ENCODE measurements at places on chromosomes 11 and 22.

- no peak for DNase-seq
These were observed 6.1 kb downstream of the MICALL1 start for GRCh38 chr22:37912171-37912570.

DNA sequence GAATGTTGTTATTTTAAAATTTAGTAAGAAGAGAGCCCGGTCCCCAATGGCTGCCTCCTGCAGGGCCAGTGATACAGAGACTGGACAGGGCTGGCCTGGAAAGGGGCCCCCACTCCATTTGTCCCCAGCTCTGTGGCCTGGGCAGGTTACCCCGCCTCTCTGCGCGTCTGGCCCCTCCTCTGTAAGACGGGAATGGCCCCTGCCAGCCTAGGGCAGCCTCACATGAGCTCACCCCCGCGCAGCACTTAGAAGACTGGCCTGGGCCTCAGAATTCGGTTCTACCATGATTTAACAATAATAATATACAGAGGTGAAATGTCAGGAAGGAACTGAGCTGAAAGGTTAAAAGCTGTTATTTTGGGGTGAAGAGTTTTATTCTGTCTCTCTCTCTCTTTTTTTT lies 1.3 kb downstream of the APOBEC3G start:
- no peak for DNase-seq

GRCh38 chr22:38089474-38089851 lies 5.5 kb upstream of the SLC16A8 start:
- no peak for DNase-seq

GRCh38 chr22:47846206-47846605 lies 1083.8 kb downstream of the TBC1D22A start:
- no peak for DNase-seq

- no peak for DNase-seq
These were observed 115.9 kb upstream of the CRYBB3 start for GRCh38 chr22:25083807-25084200.

GRCh38 chr11:96293109-96293508 lies 49.9 kb downstream of the MAML2 start:
- DNase-seq, result no peak

GRCh38 chr11:71200761-71201160 lies 51.6 kb downstream of the SHANK2 start:
- DNase-seq, result no peak

GRCh38 chr11:8329336-8329735 lies 65.7 kb upstream of the LMO1 start:
- DNase-seq, result no peak

DNA sequence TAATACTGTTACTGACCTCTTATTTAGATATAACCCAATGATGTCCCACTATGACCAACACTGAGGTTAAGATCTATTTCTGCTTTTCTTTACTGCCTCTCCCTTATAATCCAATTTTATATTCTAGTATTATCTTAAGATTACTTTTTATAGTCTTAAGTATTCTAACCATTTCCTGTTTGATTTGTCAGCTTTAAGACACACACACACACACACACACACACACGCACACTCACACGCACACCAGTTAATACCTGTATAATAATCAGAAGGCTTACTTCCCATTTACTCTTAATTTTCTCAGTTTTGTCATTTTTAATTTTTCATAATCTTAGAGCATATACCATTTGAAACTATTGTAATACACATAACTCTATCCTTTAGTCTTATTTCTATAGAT lies 226.0 kb upstream of the C11orf87 start:
- DNase-seq, result no peak

- no peak for DNase-seq
These were observed 33.8 kb upstream of the APOA1 start for GRCh38 chr11:116871248-116871647.

DNA sequence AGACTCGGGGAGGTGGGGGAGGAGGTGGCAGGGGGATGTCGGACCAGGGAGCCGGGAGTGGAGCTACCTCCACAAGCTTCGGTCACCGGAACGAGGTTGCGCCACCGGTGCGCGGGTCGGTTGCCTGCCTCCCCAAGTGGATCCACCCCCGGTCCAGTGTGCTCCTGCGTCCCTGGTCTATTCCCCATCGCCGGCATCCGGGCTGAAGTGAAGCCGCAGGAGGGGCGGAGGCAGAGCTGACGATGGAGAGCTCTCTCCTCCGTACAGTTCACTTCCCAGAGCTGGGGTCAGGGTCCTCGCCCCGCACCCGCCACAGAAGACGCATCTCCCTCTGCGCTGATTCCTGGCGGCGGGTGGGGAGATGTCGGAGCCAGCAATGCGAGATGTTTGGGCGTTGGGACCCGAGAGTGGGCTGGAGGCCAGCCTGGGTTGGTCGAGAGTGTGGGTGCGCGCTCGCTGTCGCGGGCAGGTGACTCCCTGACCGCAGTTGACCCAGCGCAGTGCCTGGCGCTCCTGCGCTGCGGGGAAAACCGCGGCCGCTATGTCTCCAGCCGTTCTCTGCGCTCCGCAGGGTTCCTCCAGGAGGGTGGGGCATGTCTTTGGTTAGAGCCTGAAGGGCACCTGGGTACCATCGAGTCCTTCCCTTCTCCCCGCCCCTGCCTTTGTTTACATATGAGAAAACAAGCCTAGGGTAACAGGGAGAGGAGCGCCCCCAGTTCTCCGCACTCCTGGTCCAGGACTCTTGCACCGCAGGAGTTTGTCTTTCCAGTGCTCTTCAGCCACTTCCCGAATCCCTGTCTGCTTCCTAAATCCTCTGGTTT lies 1.7 kb downstream of the C11orf96 start:
- no peak for DNase-seq

DNA sequence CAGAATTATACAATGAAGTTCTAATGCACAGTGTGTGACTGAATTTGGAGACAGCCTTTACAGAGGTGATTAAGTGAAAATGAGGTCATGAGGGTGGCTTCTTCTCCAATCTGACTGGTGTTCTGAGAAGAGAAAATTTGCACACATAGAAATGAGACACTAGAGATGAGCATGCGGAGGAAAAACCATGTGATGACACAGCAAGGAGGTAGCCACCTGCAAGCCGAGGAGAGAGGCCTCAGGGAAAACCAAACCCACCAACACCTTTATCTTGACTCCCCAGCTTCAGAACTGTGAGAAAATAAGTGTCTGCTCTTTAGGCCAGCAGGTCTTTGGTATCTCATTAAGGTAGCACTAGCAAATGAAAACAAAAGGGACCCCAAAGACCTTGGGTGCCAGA lies 93.2 kb downstream of the GGTLC2 start:
- no peak for DNase-seq

DNA sequence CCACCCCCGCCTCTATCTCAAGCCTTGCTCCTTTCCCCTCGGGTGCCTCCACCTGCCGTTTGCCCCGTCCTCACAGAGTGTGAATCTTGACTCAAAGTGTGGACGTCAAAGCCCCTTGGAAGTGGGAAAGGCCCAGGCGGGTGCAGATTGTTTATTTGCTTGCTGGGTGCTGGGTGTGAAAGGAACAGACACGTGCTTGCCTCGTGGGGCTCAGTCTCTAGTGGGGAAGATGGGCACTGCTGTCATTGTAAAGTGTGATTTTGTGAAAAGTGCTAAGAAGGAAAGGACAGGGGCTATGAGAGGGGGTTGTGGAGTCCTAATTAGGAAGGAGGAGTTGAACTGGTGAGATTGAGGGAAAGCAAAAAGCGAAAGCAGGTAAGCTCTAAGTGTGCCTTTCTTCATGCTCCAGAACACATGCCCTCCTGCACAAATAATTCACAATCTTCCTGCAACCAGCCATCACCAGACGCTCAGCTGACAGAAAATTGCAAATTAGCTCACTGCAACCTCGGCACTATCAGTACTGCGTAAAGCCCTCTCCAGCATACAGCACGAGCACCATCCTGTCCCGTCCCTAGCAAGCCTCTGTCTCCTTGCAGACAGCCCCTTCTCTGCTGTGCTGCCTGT lies 9.7 kb upstream of the GCAT start:
- DNase-seq, result no peak

- no peak for DNase-seq
These were observed 9.7 kb upstream of the CCKBR start for GRCh38 chr11:6249770-6250555.

DNA sequence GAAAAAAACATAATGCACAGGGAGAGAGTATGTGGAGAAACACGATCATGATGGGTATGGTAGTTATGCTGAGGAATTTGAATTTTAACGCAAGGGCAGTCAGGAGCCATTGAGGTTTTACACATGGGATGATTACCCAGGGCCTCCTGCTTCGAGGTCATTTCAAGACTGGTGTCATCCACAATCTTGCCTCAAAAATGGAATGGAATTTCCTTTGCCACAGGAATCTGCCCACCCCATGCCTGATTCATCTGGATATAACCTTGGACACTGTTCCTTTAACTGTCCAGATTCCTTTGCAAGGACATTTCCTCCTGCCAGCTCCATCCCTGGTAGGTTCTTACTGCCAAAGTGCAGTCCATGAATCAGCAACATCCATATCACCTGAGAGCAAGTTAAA lies 655.9 kb upstream of the TENM4 start:
- no peak for DNase-seq

GRCh38 chr22:30502911-30503310 lies 2.6 kb downstream of the SEC14L4 start:
- DNase-seq, result no peak

GRCh38 chr22:47626428-47627390 lies 864.3 kb downstream of the TBC1D22A start:
- DNase-seq, result no peak

DNA sequence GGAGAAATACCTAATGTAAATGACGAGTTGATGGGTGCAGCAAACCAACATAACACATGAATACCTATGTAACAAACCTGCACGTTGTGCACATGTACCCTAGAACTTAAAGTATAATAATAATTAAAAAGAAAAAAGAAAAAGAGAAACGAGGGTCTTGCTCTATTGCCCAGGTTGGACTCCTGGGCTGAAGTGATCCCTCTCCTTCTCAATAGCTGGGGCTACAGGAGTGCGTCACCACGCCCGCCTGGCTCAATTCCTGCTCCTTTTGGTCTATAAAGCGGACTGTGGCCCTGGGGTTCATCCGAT lies 521 bp upstream of the PTS start:
- DNase-seq, result no peak
